Esophagus squamous epithelium (tissue), 5 donors: ENCODE measurements at places on chromosomes 5 and 9. TPM values are rescaled to one million over a fixed set of nuclear protein-coding genes. Genes with fewer than 3 reads are reported as not detected.

DNA sequence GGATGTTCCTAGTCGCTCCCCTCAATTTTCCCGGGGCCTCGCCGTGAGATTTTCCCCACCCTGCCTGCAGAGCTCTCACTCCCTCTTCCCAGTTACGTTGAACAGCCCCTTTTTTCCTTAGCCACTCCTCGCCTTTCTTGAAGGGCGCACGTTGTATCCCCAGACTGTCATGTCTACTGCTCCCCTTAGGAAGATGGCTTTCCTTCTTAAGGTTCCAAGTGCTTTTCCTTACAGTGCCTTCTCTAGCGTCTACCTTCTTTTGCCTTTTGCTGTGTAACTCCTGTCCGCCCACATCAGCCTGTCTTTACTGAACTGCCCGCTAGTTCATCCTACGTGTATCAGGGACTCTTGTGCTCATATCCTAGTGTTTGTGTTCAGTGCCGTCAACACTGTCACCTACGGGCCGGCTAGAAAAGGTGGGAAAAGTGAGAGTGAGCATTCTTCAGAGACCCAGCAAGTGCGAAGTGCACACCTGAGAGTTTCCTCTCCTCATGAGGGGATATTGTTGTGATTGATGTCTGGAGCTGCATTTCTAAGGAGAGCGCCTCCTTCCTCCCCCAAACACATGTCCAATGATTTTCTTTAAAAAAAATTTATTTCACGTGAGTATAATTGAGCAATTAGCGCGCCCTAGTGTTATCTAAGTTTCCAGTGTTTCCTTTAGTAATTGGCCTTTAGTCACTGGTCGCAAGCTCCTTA is 764 bp downstream of the CAMLG start:
- DNase-seq: no peak
- no peaks in the 10 kb centered on the region for H3K4me1 ChIP-seq
- no peaks in the 10 kb centered on the region for H3K27me3 ChIP-seq
- H3K4me3 ChIP-seq: peak overlapping the region; percentile 71

DNA sequence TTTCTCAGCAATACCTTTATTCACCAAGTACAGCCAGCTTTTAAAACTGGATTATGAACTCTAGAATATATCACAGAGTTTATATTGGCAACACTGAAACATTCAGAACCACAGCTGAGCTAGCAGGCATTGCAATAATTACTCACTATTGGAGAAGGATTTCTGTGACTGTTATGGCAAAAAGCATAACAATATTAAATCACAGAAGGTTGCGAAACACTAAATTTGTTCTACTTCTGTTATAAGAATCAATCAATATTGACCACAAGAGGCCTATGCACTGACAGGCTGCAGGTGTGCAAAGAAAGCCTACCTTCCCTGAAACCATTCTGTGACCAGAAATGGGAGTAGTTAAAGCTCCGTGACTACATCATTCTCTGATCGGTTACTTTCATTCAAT is 59.2 kb downstream of the AP3B1 start:
- DNase-seq: no peak
- no peak overlapping the region for H3K4me3 ChIP-seq
- no peaks in the 10 kb centered on the region for H3K36me3 ChIP-seq
- no peaks in the 10 kb centered on the region for H3K4me1 ChIP-seq
- no peak overlapping the region for H3K27ac ChIP-seq
- H3K27me3 ChIP-seq: no peaks in the 10 kb centered on the region

Gene CATSPER3
- not detected for total RNA-seq

Gene ADAMTS19
- not detected for total RNA-seq

Gene MEIKIN
- not detected for total RNA-seq

Gene TRPM6
- 0.27 TPM for total RNA-seq

Gene ARHGEF28
- 9.2 TPM for total RNA-seq
